ENCODE measurements at places on chromosomes 6 and 20.

DNA sequence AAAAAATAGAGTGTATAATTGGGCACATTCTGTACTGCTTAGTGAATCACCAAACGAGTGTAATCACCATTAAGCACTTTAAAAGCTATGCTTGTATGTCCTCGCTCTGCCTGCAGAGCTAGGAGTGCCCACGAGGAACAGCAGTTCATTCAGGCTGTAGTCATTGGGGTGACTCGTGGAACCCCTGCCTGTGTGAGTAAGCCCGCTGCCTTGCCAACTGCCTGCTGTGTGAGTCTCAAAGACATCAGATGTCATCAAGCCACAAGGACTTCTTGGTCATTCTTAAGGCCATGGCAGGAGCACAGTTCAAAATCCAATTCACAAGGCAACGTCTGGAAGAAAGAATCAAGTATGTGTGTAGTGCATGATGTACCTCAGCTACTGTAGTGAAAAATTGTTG is 60.4 kb downstream of the FOXO3 start:
- no peak for DNase-seq

DNA sequence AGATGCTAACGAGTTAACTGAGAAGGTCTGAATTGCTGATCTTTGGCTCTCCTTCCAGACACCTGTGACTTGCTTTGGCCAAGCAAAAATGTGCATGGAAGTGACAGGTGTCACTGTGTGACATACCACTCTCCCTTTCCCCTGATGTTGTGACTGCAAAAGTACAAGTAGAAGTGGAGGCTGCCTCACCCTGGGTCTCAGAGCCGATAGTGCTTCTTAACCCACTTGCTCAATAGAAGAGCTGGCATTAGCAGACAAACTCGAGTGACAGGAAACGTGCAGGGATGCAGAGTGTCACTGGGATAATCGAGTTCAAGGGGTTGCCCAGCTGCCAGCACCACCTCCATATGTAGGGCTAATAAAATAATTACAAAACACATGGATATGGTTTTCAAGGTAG is 16.4 kb upstream of the SPO11 start:
- no peak for DNase-seq

- peak; percentile 31 for DNase-seq
Measured at GRCh38 chr20:36572701-36573102, 695 bp upstream of the TGIF2 start.

DNA sequence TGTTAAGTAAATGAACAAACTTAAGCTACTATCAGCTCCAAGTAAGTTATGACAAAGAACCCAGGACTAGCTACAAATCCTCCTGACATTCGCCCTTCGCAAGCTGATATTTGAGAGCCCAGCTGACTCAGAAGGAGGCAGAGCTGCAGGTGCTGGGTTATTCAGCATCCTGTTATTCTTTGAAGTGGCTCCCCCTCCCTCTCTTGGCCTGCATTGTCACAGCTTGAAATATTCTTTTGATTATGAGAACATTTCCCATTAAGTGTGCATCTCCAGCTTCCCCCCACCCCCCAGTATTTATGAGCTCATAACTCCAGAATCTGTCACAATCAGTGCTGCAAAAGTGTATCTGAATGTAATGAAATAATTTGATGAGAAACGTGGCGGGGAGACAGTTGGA is 78.8 kb upstream of the RALY start:
- no peak for DNase-seq

DNA sequence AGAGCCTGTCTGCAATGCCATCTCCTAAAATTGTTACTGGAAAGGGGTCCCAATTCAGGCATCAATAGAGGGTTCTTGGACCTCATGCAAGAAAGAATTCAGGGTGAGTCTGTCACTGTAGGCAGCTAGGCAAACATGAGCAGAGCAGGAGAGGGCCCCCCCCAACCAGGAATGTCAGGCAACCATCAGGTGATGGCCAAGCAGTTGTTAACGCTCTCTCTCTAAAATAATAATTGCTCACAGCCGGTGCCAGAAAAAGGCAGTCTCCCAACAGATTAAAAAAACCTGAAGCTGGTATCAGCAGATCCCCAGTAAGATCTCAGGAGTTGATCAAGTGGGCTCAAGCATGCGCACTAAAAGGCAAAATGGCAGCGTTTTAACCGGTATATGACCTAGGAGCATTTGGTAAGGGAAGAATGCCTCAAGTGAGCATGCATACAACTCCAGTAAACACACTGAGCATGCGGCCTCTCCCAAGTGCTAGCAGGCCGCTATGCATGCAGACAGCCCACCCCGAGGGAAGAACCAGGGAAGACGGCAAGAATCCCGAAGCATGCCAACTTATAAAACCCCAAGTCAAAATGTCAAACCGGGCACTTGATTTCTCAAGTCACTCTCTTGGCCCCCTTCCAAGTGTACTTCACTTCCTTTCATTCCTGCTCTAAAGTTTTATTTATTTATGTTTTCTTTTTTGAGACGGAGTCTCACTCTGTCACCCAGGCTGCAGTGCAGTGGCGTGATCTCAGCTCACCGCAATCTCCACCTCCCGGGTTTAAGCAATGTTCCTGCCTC is 44.0 kb upstream of the RNGTT start:
- DNase-seq, result no peak

GRCh38 chr6:311679-312220 is 19.5 kb downstream of the DUSP22 start:
- DNase-seq, result no peak

GRCh38 chr6:99980741-99981140 is 13.3 kb downstream of the MCHR2 start:
- DNase-seq, result no peak

- no peak for DNase-seq
Measured at GRCh38 chr6:41343641-41344187, 8.3 kb downstream of the NCR2 start.

GRCh38 chr6:81969814-81970213 is 217.3 kb upstream of the TENT5A start:
- no peak for DNase-seq

- DNase-seq, result no peak
Measured at GRCh38 chr6:84508334-84508733, 256.1 kb downstream of the TBX18 start.

GRCh38 chr6:30757261-30757904 is 13.0 kb upstream of the IER3 start:
- no peak for DNase-seq

Measured in endothelial cell (in vitro differentiated cells).